ENCODE measurements at places on chromosomes 7 and 10. TPM values are rescaled to one million over a fixed set of nuclear protein-coding genes. Genes with fewer than 3 reads are reported as not detected.

Gene SFMBT2
- total RNA-seq = 20.3 TPM

Gene PIP
- total RNA-seq = not detected

DNA sequence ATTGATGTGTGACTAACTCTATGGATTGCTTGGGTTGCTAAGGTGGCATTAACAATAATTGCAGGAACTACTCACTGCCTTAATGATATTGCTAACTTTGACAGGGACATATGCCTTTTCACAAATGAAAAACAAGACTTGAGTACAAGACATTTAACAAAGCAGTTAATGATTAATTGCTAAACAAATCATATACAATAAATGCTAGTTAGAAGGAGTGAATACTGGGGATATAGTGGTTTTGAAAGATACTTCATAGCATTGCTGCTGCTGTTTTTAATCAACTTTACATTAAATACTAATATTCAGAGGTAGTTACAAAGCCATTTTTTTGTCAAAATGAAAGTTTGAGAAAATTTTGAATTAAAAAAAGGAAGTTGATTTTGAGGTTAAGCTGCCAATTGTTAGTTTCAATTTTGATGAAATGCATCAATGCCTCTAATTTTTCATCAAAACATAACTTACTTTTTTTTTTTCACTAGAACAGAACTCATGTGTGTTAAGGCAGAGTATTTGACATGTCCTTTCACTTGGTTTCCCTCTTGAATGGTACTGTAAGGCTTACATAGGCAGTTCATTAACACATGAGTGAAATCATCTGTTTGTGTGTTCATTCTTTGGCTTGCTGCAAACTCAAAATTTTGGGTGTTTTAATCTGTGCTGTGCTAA lies 106.2 kb upstream of the SEMA3D start:
- no peak for DNase-seq

DNA sequence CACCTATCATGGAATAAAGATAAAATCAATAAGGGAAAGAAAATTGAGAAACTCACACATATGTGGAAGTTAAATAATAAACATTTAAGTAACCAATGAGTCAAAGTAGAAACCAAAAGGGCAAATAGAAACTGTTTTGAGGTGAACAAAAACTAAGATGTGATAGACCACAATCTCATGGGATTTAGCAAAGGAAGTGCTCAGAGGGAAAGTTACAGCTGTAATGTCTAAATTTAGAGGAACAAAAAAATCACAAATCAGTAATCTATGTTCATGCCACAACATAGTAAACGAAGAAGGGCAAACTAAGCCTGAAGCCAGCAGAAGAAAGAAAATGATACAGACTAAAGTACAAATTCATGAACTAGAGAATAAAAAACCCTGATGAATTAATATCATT lies 16.3 kb downstream of the CYP3A4 start:
- DNase-seq = no peak

- DNase-seq = no peak
Measured at GRCh38 chr10:6678956-6679355, 98.9 kb upstream of the PRKCQ start.

- DNase-seq = no peak
Measured at GRCh38 chr7:14209896-14210484, 220.5 kb upstream of the ETV1 start.
